ENCODE measurements at places on chromosomes 3 and 15. TPM values are rescaled to one million over a fixed set of nuclear protein-coding genes. Genes with fewer than 3 reads are reported as not detected.

DNA sequence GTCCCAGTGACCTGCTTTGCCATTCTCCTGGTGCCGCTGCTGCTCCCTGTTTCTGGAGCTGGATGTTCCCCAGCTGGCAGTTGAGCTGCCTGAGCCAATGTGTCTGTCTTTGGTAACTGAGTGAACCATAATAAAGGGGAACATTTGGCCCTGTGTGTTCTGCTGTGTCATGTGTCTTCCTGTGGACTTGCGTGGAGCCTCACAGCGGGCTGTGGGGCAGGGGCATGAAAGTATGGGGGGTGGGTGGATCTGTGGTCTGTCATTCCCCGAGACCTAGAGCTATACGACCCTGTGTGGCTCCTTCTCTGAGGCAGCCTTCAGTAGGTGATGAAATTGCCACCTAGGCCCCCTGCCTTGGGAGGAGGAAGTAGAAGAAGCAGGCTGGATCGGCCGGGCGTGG lies 2.0 kb upstream of the PPCDC start:
- DNase-seq: no peak

DNA sequence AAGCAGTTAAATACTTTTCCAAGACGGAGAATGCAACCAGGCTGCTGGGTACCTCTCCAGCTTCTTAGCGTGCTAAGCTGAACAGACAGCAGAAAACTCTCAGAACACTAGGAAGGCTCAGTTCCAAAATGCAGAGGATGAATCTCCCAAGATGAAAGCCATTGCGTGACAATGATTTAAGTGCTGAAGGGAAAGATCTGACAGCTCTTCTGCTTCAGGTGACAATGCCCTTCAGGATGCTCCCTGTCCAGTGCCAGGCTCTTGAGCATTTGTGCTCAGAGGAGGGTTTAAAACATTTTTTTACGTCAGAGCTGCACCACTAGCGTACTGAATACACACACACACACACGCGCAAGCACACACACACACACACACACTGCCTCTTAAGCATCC lies 26.3 kb downstream of the ARHGEF3 start:
- no peak for DNase-seq

- DNase-seq: no peak
These were observed 69.8 kb downstream of the PLCH1 start for GRCh38 chr3:155675094-155675493.

- no peak for DNase-seq
These were observed 556 bp downstream of the ANKRD63 start for GRCh38 chr15:40282147-40282868.

DNA sequence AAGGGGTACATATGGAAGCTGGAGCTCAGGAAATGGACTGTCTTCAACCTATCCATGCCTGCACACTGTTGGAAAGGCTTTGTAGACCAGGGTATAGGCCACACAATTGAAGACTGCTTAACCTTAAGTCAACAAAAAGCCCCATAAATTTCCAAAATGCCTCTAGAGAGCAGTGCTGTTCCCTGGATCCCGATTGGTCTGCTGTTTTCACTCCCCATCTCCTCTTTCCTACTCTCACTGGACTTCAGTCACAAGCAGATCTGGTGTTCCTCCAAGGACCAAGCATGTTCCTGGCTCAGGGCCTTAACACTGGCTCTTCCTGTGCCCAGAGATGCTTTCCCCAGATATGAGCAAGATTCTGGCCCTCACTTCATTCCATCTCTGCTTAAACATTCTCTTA lies 22.8 kb upstream of the LRRC34 start:
- DNase-seq: no peak

GRCh38 chr15:58330741-58331559 lies 100.8 kb upstream of the LIPC start:
- no peak for DNase-seq

GRCh38 chr15:80404761-80405553 lies 775 bp downstream of the ARNT2 start:
- peak; percentile 4 for DNase-seq

- no peak for DNase-seq
These were observed 323.5 kb downstream of the VPS13C start for GRCh38 chr15:61736790-61737189.

GRCh38 chr3:128993461-128994172 lies at the start of gene CFAP92:
Gene CFAP92, minus strand, starts transcription at chr3:128994076. Its CDS starts 772 bp downstream, at chr3:128993304.
- peak; percentile 45 for DNase-seq

DNA sequence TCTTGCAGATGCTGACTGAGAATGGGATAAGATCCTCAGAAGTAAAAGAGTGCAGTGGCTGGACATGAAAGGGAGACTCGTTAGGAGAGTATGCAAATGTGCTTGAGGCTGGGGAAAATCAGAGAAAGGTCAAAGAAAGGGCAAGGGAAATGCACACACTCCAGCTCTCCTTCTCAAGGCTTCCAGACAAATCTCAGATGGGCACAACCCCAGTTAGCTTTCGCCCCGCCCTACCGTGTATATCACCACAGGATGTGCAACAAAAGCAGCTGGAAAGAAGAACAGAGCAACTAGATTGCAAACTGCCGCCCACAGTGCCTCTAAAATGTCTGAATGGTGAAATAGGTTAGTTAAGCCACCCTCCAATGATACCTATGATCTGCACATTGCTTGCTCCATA lies 63.9 kb downstream of the CERS3 start:
- DNase-seq: no peak

DNA sequence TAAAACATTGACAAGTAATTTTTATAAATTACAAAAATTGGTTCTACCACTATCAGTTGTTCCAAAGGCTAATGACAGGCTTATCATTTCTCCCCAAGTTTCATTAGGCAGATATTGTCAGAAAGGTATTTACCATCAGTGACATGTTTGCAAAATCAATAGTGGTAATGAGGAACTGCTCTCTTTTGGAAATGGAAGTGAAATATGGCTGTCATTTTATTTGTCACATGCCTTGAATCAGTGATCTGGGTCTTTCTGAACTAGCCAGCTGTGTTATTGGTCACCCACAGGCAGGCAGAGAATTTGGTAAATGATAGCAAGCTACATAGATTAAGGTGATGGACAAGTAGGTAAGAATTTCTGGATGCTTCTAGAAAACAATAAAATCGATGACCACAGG lies 268.0 kb upstream of the ARHGEF26 start:
- DNase-seq: no peak

DNA sequence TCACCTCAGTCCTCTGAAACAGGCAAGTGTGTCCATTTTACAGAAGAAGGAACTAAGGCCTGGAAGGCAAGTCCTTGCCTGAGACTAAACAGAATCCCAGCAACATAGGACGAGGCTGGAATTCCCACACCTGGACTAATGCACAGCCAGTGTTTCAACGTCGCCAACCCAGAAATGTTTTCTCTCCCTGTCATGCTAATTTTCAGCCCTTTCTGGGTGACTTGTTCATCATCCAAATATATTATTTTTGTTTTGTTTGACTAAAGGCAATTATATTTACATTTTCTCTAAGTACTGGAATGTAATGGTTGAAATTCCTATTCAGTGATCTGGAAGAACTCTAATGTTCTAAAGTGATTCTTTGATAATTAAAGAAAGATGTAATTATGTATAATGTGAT lies 51.8 kb downstream of the BTD start:
- DNase-seq: no peak

DNA sequence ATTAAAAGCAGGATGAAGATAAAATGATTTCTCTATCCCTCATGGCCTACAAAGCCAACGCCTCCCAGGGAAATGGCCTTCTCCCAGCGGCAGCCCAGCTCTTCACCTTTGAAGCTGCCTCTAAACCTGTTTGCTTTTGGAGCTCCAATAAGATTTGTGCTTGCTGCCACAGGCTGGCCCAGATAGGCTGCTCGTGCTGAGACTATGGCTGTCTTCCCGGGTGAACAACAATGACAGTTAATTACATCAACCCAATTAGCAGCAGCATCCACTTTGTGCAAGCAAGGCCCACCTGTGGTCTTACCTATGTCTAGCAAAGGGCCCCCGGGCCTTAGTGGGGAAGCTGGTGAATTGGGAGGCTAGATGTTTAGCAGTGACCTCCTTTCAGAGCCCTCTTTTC lies 179.6 kb downstream of the P3H2 start:
- DNase-seq: no peak

The PPARG gene
- total RNA-seq: 8.8 TPM

The RASGRP1 gene
- not detected for total RNA-seq

The FAM227B gene
- total RNA-seq: 8.0 TPM

The SLC28A1 gene
- total RNA-seq: not detected

The GOLGA8O gene
- 0.51 TPM for total RNA-seq

The BCHE gene
- 0.19 TPM for total RNA-seq

The ITIH4 gene
- total RNA-seq: 0.63 TPM

Data from LHCN-M2 (cell line).